Glutamatergic neuron (in vitro differentiated cells): ENCODE measurements at places on chromosomes 13 and 19.

DNA sequence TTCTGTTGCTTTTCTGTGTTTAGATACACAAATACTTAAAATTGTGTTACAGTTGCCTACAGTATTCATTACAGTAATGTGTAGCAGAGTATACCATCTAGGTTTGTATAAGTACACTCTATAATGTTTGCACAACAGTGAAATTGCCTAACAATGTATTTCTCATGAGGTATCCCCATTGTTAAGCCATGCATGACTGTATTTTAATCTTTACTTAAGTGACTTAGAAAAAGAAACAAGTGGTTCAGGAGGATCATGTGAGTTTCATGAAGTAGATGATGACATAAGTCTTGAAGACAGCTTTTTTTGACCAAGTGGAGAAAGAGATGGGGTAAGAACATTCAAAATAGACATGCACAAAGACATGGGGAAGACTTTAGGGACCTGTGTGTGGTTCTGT, 8.4 kb upstream of the KCTD4 start:
- DNase-seq = no peak

GRCh38 chr13:84137292-84137691, 255.0 kb upstream of the SLITRK1 start:
- no peak for DNase-seq

DNA sequence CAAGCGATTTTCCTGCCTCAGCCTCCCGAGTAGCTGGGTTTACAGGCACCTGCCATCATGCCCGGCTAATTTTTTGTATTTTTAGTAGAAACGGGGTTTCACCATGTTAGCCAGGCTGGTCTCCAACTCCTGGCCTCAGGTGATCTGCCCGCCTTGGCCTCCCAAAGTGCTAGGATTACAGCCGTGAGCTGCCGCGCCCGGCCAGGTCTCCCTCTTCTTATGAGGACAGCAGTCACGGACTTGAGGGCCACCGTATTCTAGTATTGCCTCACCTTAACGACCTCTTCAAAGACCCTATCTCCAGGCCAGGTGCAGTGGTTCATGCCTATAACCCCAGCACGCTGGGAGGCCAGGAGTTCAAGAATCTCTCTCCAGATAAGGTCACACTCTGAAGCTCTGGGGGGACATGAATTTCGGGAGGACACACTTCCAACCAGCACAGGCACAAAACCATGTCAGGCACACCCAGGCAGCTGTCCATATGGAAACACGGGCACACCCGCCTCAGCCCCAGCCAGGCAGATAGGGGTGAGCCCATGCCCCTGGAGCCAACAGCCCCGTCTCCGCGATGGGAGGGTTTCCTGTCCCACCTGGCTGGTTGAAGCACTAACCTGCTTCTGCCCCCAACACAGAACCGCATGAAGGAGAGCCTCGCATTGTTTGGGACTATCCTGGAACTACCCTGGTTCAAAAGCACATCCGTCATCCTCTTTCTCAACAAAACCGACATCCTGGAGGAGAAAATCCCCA, 21.3 kb upstream of the S1PR4 start:
- no peak for DNase-seq

DNA sequence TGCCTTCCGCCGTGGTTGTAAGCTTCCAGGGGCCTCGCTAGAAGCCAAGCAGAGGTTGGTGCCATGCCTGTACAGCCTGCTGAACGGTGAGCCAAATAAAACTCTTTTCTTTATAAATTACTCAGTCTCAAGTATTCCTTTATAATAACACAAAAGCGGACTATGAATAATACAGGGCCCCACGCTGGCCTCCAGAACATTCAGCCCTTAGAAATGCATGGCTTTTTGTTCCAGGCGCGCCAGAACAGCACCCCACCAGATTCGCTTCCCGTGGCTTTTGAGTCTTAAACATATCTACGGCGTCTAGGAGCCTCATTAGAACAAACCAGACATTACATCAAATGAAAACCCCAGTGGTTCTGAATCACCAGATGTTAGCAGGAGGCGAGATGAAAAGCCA, 75.1 kb downstream of the SLC15A1 start:
- DNase-seq = no peak

GRCh38 chr13:40398065-40398464, 268.4 kb downstream of the FOXO1 start:
- DNase-seq = no peak

GRCh38 chr13:50572129-50572528, 271.4 kb downstream of the DLEU7 start:
- DNase-seq = no peak

DNA sequence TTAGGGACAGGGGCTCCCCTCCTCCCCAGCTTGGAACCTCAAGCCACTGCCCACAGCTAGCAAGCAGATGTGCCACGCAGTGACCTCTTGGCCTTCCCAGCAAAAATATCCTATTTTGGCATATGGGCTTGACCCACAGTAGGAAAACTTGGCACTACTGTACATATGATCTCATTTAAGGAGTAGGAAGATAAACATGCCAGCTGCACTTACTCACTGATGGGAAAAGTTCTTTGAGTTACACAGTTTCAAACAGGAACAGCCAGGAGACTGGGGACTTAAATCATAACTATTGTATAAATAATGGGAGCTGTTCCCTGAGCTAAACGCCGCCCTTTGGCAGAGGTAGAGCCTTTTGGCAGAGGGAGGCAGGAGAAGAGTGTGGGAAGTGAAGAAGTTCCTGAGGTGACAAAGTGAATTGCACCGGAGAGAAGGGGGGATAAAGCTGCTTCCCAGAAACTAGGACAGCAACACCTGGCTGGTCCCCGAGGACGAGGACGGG, 6.1 kb downstream of the SACS start:
- DNase-seq = no peak

GRCh38 chr19:28331596-28331995, 881.4 kb downstream of the UQCRFS1 start:
- no peak for DNase-seq

DNA sequence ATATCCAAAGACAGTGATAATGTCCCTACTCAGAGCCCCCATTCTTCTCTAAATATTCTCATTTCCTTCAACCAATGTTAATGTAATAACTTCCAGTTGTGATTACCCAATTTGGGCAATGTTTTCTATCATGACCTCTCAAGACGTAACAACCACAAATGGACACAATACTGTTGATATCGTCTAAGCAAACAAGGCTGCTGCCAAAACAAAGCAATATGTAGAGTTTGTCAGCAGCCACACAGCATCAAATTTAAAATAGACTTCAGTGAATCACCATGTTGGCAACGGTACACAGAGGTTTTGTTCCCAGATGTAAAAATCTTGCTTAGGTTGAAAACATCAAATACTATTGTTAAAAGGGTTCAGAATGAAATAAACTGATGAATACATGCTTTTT, 205.1 kb downstream of the DACH1 start:
- DNase-seq = no peak

GRCh38 chr19:21603431-21604231, 98.2 kb downstream of the ZNF429 start:
- no peak for DNase-seq

DNA sequence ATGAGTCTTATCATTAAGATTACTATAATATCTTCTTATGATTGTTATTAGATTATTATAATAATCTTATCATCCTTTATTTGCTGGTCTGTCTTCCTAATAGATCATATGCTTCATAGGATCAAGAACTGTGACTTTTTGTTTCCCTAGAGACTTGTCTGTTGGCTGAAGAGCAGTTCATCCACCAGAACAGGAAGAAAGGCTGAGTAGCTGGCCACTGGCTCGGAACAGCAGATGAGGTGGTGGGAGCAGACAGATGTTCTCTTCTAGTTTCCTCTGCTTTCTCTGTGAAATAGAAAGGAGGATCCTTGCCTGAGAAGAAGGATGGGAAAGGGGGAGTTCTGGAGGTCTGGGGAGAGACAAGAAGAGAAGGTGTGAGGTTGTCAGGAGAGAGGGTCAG, 120.0 kb downstream of the CCNA1 start:
- no peak for DNase-seq

- no peak for DNase-seq
Measured at GRCh38 chr13:33341861-33342452, 56.4 kb upstream of the STARD13 start.

GRCh38 chr13:80371840-80372509, 31.0 kb upstream of the SPRY2 start:
- no peak for DNase-seq

DNA sequence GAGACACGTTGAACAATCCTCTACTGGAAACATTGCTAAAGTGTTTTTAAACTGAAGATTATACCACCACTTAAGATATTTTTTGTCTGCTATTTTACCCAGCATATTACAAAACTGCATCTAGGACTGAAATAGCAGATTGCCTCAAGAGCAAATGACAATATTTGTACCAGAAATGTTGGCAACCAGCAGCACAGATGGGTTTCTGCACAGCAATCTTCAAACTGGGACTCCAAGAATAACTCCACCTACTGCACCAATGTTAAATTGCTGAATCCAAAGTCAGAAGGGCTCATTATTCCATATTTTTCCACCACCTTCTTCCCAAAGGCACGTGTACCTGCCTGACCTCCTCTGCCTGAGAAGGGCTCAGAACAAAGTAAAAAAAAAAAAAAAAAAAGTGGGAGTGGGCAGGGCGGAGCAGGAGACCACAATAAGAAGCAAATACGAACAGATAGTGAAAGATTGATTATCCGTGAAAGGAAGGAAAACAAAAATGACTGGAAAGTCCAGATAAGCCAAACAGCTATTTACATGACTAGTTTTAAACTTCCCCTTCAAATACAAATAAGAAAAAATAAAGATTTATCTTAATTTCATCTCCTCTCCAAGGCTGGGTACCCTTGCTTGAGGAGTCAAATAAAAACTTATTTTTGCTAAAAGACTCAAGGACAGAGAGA, 79.4 kb downstream of the FOXO1 start:
- DNase-seq = no peak

DNA sequence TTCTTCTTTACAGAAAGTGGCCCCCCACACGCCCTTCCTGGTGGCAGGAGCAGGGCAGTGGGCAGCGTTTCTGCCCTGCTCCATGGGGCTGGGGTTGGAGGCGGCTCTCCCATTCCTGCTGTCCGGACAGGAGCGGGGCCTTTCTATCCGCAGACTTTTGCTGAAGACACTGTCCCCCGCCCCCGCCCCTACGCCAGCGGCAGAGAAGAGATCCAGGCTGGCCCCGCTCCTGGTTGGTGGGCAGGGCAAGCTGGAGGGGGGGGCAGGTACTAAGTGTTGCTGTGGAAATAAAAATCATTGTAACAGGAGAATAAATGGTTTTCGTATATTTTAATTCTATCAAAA, 81.7 kb downstream of the ZNF429 start:
- DNase-seq = no peak

DNA sequence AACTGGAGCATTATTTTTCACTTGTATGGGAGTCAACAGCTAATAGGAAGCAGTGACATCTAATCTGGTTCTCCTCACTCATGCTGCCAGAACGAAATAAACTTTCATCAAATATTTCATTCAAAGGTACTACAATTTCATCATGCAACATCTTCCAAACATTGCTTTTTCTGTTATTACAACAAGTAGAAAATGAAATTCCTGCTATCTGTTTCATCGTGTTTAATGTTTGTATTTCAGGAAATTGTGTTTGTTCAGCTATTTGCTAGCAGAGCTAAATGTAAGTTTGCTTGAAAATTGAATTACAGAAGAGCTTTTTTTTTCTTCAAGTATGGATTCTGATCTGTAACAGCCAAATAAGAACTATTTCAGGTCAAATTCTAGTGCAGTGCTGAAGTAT, 90.1 kb downstream of the SLITRK6 start:
- no peak for DNase-seq

DNA sequence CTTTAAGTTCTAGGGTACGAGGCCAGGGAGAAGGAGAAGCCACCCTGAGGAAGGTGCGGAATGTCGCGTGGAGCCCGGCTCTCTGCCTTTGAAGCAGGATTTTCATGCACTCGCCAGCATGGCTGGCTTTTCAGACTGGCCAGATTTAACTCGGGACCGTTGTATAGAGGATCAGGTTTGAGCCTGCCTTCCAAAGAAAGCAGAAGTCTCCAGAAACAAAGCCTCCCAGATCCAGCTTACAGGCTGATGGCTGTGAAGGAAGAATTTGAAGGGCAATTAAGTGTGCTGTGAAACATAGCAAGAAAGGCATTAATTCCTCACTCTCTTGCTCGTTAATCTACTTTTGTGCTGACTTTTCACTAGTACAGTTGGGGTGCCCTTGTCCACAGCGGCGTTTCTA, 140.2 kb downstream of the SOX1 start:
- DNase-seq = no peak

DNA sequence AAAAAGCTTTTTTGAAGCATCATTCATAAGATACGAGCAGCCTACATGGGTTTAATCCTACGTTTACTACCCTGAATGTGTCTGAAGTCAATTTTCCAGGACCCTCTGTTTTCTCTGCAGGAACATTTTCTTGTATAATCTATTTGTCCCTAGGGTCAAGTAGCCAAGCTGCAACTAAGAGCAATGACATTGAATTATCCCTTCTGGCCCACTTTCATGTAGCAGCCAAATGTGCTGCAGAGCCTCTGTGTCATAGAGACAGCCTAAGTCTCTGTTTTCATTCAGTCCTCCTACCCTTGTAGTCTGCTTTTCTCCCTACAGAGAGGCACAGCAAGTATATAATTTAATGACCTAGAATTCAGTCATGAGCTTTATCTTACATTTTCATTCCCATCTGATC, 82.1 kb downstream of the ZAR1L start:
- DNase-seq = no peak

DNA sequence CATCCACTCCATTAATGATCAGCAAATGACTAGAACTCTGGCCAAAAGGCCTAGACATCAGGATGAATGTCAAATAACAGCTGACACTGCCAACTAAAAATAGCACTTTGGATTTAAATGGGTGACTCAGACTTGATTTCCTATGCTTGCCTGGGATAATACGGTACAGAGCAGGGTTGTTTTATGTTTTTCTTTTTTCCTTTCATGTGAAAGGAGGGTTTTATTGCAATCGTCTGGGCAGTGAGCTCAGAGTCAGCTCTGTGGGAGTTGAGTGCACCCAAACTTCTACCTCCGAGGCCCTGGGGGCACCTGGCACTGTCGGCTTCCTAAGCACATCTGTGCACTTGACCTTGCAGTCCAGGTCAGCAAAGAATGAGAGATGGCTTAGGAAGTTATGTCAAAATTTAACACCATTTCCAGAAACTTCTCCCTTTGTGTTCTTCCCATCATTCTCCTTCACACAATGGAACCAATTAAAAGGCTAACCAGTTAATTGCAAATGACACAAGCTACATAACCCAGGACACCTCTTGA, 134.1 kb downstream of the LACC1 start:
- DNase-seq = no peak

DNA sequence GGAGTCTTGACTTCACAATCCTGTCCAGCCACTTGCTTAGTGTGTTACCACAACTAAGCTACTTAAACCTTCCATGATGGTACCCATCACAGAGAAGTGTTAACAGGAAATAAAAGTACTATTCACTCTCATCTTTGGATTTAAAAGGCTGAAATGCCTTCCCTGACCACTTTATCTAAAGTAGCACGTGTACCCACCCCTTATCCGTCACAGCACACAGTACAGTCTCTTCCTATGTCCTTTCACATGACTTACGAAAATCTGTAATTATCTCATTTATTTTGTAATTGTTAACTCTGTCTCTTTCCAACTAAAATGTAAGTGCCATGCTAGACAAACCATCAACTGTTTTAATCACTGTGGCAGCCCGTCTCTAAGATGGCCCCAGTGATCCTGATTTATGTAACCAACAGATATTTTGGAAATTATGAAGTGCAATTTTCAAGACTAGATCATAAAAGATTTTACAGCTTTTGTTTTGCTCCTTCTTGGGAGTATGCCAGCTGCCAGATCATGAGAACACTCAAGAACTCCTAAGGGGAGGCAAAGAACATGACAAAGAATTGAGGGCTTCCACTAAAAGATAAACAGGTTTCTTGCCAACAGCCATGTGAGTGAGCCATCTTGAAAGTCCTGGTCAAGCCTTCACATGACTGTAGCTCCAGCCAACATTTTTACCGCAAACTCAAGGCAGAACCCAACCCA, 44.9 kb downstream of the DIAPH3 start:
- no peak for DNase-seq
